ENCODE measurements at places on chromosomes 5 and 9.

DNA sequence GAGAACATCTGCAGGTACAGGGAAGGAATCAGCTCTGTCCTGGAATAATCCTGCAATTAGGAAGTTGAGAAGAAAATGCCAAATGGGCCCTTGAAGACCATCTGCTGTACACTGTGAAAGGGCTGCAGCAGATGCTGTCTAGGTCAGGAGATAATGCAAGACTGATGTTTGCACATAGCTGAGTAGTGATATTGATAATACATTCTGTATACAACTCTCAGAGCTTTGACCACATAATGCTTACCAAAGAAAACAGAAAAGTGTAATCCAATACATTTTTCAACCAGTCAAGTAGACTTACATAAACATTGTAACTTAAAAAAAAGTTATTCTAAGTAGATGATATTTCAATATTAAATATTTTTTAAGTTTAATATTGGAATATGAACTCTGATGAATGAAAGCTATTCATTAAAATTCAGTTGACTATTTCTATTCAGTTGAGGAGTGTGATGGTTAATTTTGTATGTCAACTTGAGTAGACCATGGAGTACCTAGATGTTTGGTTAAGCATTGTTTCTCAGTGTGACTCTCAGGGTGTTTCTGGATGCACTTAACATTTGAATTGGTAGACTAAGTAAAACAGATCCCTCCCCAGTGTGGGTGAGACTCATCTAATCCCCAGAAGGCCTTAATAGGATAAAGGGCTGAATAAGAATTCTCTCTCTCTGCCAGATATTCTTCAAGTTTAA lies 380.1 kb upstream of the PRR16 start:
- no peak for DNase-seq

DNA sequence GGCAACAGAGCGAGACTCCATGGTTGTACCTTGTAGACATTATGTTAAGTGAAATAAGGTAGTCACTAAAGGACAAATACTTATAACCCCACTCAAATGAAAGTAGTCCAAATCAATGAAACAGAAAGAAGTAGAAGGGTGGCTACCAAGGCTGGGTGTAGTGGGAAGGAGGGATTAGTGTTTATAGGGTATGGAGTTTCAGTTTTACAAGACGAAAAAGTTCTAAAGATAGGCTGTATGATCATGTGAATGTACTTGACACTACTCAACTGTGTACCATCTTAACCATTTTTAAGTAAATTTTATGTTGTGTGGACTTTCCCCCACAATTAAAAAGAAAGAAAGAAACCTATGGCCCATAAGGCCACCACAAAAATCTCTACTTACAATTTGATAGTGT lies 32.2 kb downstream of the ALDH7A1 start:
- DNase-seq = no peak

GRCh38 chr9:70427161-70427945 lies 12.9 kb upstream of the KLF9 start:
- DNase-seq = no peak

- no peak for DNase-seq
Observed at GRCh38 chr9:36818965-36819870, 214.8 kb downstream of the PAX5 start.

GRCh38 chr9:63816751-63817621 lies 1468.0 kb downstream of the FOXD4L5 start:
- peak; percentile 41 for DNase-seq

GRCh38 chr9:98316445-98317133 lies 61.1 kb upstream of the TBC1D2 start:
- DNase-seq = no peak

- no peak for DNase-seq
Observed at GRCh38 chr5:139226131-139226530, 28.0 kb upstream of the SIL1 start.

DNA sequence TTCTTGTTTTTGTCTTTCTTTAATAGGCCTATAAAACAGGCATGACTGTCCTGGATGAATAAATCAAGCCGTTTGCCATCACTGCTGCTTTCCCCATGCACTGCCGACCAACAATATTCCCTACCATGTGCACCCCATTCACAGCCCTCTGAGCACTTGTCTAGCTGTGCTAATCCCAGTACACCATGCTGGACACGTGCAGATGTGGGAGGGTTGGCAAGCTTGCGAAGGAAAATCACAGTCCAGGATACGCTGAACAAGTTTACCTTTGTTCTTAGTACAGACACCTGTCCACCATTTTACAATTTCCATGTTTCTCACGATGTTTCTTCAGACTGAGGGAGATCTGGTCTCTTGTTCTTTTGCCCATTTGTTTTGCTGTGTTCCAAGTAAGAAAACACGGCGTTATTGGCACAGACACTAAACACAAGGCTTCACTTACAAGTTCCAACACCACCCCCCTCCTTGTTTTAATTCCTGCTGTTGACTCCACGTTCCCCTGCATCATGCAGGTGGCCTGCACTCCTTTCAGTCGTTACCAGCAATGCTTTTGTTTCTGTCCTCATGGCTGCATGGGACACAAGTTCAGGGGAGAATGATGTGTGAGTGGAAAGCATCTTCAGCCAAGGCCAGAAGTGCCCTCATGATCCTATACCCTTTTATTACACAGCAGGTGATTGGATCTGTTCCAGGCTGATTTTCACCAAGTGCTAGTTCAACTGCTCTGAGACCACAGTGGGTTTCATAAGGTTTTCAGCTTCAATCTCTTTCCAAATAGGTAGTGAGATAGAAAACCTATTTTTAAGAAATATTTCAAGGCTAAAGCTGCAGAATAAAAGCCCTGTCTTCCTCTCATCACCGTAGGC lies 608.9 kb downstream of the IRX1 start:
- no peak for DNase-seq

Data from T-helper 2 cell (primary cell).